MM.1S (cell line): ENCODE measurements at places on chromosomes 3 and 15.

DNA sequence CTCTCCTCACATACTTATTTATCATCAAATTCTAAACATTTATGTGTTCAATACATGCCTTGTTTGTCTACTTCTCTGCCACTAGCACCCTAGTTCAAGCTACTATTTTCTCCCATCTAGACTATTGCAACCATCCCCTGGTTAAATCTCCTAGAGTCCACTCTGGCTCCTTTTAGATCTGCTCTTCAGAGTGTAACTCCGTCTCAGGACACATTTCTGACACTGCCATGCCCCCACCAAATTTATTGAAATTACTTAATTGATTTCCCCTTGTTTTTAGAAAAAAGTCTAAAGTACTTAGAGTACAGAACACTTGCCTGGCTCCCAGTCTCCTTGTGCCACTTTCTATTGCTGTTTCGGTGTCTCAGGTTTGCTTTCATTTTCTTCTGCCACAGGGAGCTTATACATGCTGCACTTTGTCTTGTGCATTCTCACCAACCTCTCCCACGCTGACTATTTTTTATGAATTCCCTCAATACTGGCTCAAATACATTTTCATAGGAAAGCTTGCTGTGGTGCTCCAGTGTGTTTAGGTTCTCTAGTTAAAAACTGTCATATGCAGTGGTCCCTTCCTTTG is 792.3 kb downstream of the DIPK2A start:
- H3K27me3 ChIP-seq, result no peaks in the 10 kb centered on the region
- H3K27ac ChIP-seq, result peak overlapping the region; percentile 13; the same call in 1 of the 2 replicates
- peak overlapping the region; percentile 44 for H3K4me3 ChIP-seq
- H3K4me1 ChIP-seq, result peaks cover 15% of the 10 kb centered on the region

DNA sequence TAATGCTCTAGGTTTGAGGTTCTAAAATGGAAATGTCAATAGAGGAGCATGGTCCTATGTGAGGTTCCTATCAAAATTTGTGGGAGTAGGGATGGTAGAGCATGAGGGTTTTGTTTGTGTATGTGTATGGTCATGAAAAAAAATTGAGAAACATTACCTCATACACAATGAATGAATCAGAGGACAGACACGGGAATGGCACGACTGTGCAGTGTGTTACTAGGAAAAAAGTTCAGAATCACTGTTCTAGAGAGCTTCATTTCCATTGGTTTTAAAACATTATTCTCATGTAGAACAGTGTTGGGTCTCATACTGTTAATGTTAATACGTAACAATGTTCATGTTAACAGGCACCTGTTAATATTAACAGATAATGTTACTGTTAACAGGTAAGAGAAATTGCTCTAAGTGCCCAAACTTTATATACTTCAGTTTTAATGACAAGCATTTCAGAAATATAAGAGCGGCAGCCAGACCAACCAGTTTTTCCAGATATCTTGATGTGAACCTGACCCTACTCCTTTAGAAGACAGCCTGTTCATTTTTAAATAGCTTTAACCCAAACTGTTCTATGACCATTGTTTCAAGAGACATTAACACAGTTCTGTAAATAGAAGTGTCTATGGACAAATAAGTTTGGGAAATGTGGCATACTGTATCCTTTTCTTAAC is 48.0 kb downstream of the SLC15A2 start:
- no peaks in the 10 kb centered on the region; the same call in 1 of the 2 replicates for H3K36me3 ChIP-seq
- DNase-seq, result no peak
- H3K4me3 ChIP-seq, result no peak overlapping the region

GRCh38 chr3:157782236-157782635 is 279.0 kb upstream of the VEPH1 start:
- H3K36me3 ChIP-seq, result no peaks in the 10 kb centered on the region
- no peak overlapping the region for H3K27ac ChIP-seq
- DNase-seq, result no peak
- no peaks in the 10 kb centered on the region for H3K27me3 ChIP-seq
- H3K4me1 ChIP-seq, result no peaks in the 10 kb centered on the region

DNA sequence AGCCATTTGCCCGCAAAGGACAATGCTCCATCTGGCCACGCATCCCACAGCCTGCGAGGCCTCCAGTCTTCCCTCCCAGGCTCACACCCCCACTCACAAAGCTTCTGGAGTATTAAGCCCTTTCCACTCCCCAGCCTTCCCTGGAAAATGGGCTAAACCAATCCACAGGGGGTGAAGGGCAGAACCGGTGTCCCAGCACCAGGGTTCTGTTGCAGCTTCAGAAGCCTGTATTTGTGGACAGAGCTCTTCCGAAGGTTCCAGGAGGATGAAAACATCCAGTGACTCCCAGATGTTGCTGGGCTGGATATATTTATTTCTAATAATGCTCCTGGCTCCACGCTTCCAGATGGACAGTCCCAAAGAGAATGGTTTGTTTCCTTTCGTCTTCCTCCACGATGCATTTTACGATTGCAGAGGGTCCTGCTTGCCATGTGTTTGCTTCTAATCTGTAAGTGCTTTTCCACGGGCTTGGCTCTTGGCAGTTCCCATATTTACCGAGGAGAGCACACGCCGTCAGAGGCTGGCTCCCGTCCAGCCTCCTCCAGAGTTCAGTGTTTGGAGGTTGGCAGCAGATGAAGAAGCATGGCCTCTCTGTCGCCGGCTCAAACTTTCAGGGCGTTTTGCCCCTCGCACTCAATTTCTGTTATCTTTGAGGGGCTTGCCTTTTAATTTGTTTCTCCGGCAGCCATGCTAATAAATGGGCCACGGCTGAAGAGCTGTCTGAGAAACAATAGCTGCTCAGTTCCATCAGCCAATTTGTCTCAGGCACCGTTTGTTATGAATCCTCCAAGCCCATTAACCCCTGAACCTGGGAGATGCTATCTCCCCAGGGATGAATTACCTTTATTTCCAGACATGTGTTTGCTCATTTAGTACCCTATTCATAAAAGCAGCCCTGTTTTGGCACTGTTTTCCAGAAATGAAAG is 367.9 kb upstream of the PROK2 start:
- H3K4me3 ChIP-seq, result no peak overlapping the region
- H3K4me1 ChIP-seq, result no peaks in the 10 kb centered on the region
- H3K27ac ChIP-seq, result no peak overlapping the region
- H3K27me3 ChIP-seq, result no peaks in the 10 kb centered on the region
- H3K36me3 ChIP-seq, result no peaks in the 10 kb centered on the region

- H3K27ac ChIP-seq, result no peak overlapping the region
- H3K27me3 ChIP-seq, result no peaks in the 10 kb centered on the region
- peaks cover 8% of the 10 kb centered on the region; the same call in 1 of the 2 replicates for H3K4me1 ChIP-seq
- no peak for DNase-seq
- no peak overlapping the region for H3K4me3 ChIP-seq
- no peaks in the 10 kb centered on the region for H3K36me3 ChIP-seq
These were observed 25.5 kb downstream of the SLC35A5 start for GRCh38 chr3:112587336-112587735.

DNA sequence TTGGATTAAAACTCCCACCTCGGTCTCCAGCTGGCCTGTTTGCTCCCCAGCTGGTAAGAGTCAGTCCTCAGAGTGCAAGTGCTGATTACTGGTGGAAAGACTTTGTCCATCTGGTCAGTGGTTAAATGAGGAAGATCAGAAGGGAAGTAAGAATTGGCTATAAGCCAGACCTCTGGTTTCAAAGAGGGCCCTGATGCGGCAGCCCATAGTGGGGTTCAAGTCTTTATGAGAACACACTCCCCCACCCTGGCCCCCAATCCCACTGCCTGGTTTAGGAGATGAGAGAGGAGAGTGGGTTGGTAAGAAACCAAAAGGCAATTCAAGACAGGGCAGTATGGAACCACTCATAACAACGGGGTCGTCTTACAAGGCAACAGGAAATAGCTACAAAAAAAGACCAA is 65.0 kb downstream of the FRMD4B start:
- H3K4me3 ChIP-seq, result peak overlapping the region; percentile 19; the same call in 1 of the 2 replicates
- peaks cover 35% of the 10 kb centered on the region for H3K4me1 ChIP-seq
- H3K27me3 ChIP-seq, result no peaks in the 10 kb centered on the region
- H3K27ac ChIP-seq, result peak overlapping the region; percentile 85
- no peaks in the 10 kb centered on the region for H3K36me3 ChIP-seq

- H3K4me1 ChIP-seq, result no peaks in the 10 kb centered on the region
- H3K36me3 ChIP-seq, result no peaks in the 10 kb centered on the region
- no peak overlapping the region for H3K4me3 ChIP-seq
- no peaks in the 10 kb centered on the region for H3K27me3 ChIP-seq
- DNase-seq, result no peak
These were observed 205.9 kb downstream of the P3H2 start for GRCh38 chr3:189914799-189915198.

GRCh38 chr3:23932571-23932970 is 12.5 kb upstream of the NR1D2 start:
- no peaks in the 10 kb centered on the region for H3K36me3 ChIP-seq
- no peaks in the 10 kb centered on the region for H3K27me3 ChIP-seq
- H3K4me1 ChIP-seq, result no peaks in the 10 kb centered on the region
- no peak overlapping the region for H3K27ac ChIP-seq
- H3K4me3 ChIP-seq, result no peak overlapping the region
- DNase-seq, result no peak

DNA sequence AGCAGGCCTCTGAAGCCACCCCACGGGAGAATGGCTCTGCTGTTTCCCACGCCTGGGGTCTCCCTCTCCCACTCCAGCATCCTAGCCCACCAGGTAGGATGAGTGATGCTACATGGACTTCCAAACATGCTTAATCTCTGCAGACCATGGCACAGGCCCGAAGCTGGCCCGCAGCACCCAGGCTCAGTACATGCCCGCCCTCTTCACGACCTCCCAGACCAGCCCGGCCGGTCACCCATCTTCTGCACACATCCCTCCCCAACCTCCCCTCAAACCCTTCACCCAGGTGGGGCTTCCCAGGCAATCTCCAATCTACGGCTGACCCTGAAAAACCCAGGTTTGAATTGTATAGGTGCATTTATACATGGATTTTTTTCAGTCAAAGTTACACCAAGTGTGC is 264.0 kb downstream of the TJP1 start:
- no peak overlapping the region for H3K4me3 ChIP-seq
- H3K36me3 ChIP-seq, result no peaks in the 10 kb centered on the region
- no peak overlapping the region for H3K27ac ChIP-seq

GRCh38 chr3:134799393-134799792 is 4.3 kb downstream of the EPHB1 start:
- no peak overlapping the region for H3K4me3 ChIP-seq
- H3K4me1 ChIP-seq, result 0 out of 2 replicates have a peak, but pooled peaks cover 5% of the 10 kb centered on the region
- no peak for DNase-seq
- H3K27me3 ChIP-seq, result peaks cover 18% of the 10 kb centered on the region
- H3K27ac ChIP-seq, result no peak overlapping the region

DNA sequence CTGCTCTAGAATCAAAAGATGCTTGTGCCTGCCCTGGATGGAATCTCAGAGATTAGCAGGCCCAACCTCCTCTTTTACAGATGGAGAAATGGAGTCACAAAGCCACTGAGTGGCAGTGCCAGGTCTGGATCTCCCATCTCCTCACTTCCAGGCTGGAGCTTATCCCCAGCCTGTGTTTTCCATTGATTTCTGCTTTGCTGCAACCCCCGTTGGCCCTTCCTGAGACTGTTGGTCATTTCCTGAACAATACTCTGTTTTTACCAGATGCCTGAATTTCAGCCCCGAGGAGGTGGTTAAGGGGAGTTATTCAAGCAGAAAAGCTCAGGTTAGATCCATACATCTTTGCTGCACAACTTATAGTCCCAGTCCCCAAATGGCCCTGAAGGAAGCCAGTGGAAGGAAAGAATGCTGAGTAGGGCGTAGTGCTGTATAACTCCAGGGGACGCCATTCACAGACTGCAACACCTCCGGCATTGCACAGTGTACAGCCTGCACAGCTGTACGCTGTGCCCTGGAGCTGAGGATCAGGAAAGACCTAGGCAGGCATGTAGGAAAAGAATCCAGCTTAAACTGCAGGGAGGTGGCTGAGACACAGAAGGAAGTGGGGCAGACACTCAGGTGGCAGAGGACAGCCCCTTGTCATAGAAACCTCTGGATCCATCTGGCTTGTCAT is 77.5 kb downstream of the RPLP1 start:
- no peaks in the 10 kb centered on the region for H3K4me1 ChIP-seq
- no peaks in the 10 kb centered on the region for H3K27me3 ChIP-seq
- H3K4me3 ChIP-seq, result no peak overlapping the region
- no peak overlapping the region for H3K27ac ChIP-seq

DNA sequence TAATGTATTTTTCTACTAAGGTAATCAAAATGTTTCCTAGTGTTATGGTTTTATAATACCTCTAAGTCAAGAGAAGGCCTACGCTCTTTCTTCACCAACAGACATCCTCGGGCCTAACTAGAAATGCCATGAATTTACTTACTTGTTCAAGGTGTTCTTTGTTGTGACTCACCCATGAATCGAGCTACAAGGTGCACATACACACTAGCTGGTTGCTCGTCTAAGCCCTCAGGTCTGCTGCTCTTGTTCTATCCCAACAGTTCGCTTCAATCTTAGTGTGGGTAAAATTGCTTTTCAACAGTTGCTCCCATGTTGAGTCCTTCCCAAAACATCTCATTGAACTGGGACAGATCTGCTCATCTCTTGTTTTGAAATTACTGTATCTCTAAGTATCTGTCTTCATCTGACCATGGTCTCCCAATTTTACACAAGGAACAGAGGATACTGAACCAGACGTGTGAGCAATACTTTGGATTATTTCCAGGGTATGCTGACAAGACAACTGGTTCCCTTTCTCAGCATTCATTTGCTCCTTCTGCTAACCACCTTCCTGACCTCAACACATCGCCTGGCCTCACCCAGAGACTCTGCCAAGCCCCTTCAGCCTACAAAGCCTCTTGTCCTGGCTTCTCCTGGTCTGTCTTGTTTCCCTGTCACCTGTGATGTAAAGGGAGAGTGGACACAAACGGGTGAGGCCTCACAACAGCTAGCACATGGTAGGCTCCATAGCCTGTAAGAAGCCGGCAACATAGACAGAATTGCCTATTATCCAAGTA is 84.2 kb downstream of the NEDD4 start:
- H3K4me1 ChIP-seq, result no peaks in the 10 kb centered on the region
- DNase-seq, result no peak
- H3K27me3 ChIP-seq, result no peaks in the 10 kb centered on the region
- H3K4me3 ChIP-seq, result no peak overlapping the region
- H3K27ac ChIP-seq, result no peak overlapping the region

DNA sequence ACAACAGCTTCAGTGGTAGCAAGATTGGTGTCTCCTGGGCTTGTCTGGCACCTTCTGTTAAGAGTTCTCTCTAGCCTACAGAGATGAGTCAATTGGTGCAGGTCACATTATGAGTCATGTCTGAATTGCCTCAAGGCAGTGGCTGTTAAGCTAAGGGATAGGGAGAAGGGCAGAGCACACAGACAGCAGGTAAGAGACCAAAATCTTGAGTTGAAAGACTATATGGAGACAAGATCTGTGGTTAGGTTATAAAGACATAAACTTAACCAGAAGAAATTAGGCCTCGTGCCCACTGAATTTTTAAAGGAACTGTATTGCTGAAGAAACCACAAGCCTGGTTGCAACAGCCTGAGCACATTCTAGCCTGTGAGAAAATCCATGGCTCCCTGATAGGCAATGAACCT is 19.2 kb upstream of the KPNA1 start:
- H3K36me3 ChIP-seq, result no peaks in the 10 kb centered on the region
- H3K27me3 ChIP-seq, result no peaks in the 10 kb centered on the region
- no peak overlapping the region for H3K4me3 ChIP-seq
- no peaks in the 10 kb centered on the region for H3K4me1 ChIP-seq

GRCh38 chr15:85906640-85907039 is 111.9 kb upstream of the KLHL25 start:
- no peaks in the 10 kb centered on the region for H3K36me3 ChIP-seq
- H3K4me1 ChIP-seq, result no peaks in the 10 kb centered on the region
- no peak overlapping the region for H3K4me3 ChIP-seq

GRCh38 chr15:38255690-38256089 is 3.1 kb downstream of the SPRED1 start:
- no peak overlapping the region for H3K4me3 ChIP-seq
- DNase-seq, result no peak
- H3K27ac ChIP-seq, result no peak overlapping the region
- H3K27me3 ChIP-seq, result no peaks in the 10 kb centered on the region
- H3K36me3 ChIP-seq, result no peaks in the 10 kb centered on the region

GRCh38 chr3:89699229-89699628 is 591.8 kb downstream of the EPHA3 start:
- no peaks in the 10 kb centered on the region for H3K4me1 ChIP-seq
- no peak overlapping the region for H3K27ac ChIP-seq
- no peak overlapping the region for H3K4me3 ChIP-seq
- DNase-seq, result no peak
- no peaks in the 10 kb centered on the region for H3K36me3 ChIP-seq
- no peaks in the 10 kb centered on the region for H3K27me3 ChIP-seq
